Upper lobe of right lung (tissue), 1 donor: ENCODE measurements at places on chromosomes 4 and X.
A peak's percentile ranks its signal among the peaks of the same experiment; 100 is the strongest.

- no peak for DNase-seq
Measured at GRCh38 chr4:96630839-96631238, 790.9 kb downstream of the PDHA2 start.

GRCh38 chr4:2964706-2965258 lies 1.4 kb downstream of the GRK4 start:
- no peak for DNase-seq

GRCh38 chrX:66815227-66815626 lies 176.3 kb upstream of the EDA2R start:
- no peak for DNase-seq

DNA sequence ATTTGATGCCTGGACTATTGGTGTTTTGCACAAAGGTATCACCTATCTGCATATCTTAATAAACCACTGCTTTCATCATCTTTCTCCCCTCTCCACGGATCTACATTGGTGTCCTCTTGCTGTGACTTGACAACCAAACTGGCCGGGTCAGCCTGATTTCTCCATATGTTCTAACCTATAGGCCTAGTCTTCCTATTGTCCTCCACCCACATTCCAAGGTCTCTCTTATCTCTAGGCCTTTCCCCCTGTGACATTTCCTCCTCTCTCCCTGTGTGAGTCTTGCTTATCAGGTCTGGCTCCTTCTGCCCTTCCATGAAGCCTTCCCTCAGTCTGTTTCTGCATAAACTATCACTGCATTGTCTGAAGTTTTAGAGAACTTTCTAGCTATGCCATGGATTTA lies 33.7 kb downstream of the ARHGAP24 start:
- DNase-seq: no peak

- no peak for DNase-seq
Measured at GRCh38 chr4:156584100-156584499, 387.5 kb downstream of the PDGFC start.

- DNase-seq: peak; percentile 99
Measured at GRCh38 chrX:318739-319578, at the start of gene GTPBP6. Gene GTPBP6 (minus strand): TSS chrX:318796. CDS start chrX:318787, 9 bp downstream.

GRCh38 chrX:68938244-68939004 lies 109.6 kb downstream of the EFNB1 start:
- no peak for DNase-seq

DNA sequence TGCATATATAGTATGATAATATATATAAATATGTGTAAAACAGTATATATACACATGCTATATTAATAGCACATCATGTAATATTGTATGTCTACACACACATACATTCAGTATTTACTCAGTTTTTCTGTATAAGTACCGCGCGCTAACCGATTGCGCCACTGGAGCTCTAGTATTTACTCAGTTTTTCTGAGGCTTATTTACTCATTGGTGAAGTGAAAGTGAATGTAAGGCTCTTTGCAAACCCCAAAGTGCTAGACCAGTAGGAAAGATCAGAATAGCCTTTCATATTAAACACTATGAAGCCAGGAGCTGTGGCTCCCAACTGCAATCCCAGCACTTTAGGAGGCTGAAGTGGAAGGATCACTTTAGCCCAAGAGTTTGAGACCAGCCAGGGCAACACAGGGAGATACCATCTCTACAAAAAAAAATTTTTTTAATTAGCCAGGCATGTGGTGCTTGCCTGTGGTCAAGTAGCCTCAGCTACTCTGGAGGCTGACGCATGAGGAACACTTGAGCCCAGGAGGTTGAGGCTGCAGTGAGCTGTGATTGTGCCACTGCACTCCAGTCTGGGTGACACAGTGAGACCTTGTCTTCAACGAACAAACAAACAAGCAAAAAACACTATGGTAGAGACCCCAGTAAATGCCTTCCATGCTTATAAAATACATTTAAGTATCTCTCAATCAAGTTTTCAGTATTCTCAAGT lies 125.8 kb downstream of the KIT start:
- DNase-seq: no peak
